ENCODE measurements at places on chromosomes 12 and 14.

GRCh38 chr12:43482311-43483085 is 69.5 kb downstream of the ADAMTS20 start:
- DNase-seq, result no peak

DNA sequence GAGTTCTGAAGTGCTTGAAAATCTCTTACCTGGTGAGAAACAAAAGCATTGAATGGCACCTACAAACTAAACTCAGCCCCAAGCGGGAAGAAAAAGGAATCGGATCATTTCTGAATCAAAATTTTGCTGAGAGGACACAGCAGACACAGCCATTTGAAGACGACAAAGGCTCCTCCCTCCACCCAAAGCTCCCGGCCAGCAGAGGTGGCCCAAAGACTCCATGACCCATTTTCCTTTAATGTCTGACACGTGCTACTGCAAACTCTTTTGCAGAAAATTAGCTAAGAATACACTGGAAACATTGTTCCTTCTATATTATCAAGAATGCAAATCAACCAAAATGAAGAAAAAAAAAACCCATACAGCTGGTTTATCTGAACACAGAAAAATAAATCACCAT is 85.9 kb upstream of the FOXN3 start:
- DNase-seq, result no peak

DNA sequence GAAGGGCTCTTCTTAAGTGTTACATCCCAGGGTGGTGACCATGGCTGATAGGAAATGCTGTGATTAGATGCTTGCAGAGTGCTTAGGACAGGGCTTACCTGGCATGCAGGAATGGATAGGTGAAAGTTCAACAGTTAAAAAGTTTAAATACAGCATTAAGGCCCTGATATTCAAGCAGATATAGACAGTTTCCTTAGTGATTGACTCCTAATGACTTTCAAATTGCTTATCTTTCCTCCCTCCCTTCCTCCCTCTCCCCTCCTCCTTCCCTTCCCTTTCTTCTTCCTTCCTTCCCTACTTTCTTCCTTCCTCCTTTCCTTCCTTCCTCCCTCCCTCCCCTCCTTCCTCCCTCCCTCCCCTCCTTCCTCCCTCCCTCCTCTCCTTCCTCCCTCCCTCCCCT is 244.6 kb upstream of the NOS1 start:
- DNase-seq, result no peak

GRCh38 chr14:83470959-83471695 is 1937.5 kb upstream of the SEL1L start:
- no peak for DNase-seq

- peak; percentile 40 for DNase-seq
Observed at GRCh38 chr14:40417777-40418401, 985.7 kb upstream of the FBXO33 start.

GRCh38 chr12:112162241-112162790 is 37.0 kb downstream of the TRAFD1 start:
- DNase-seq, result no peak

- no peak for DNase-seq
Observed at GRCh38 chr12:116465407-116465806, 93.8 kb upstream of the MAP1LC3B2 start.

DNA sequence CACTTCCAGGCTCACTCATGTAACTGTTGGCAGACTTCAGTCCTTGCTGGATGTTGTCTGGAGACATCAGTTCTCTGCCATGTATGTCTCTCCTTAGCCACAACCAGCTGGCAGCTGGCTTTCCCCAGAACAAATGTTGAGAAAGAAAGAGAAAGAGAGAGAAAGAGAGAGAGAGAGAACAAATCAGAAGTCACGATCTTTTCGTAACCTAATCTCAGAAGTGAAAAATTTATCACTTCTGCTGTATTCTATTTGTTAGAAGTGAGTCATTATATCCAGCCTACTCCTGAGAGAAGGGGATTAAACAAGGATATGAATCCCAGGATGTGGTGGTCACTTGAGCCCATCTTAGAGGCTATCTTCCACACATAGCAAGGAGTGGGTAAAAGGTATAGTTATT is 101.2 kb downstream of the BTG1 start:
- DNase-seq, result no peak

- DNase-seq, result no peak
Observed at GRCh38 chr12:26786865-26787514, 46.0 kb downstream of the ITPR2 start.

DNA sequence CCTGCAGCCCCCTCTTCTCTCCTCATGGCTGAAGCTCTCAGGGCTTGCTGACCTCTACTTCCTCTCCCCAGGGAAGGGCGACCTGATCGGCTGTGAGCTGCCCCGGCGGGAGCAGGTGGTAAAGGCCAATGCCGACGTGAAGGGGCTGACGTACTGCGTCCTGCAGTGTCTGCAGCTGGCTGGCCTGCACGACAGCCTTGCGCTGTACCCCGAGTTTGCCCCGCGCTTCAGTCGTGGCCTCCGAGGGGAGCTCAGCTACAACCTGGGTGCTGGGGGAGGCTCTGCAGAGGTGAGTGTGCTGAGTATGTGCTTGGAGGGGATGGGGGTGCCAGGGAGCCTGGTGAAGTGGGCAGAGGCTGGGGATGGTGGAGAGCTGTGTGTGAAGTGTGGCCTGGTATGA is 13.7 kb downstream of the MCRS1 start:
- DNase-seq, result no peak

DNA sequence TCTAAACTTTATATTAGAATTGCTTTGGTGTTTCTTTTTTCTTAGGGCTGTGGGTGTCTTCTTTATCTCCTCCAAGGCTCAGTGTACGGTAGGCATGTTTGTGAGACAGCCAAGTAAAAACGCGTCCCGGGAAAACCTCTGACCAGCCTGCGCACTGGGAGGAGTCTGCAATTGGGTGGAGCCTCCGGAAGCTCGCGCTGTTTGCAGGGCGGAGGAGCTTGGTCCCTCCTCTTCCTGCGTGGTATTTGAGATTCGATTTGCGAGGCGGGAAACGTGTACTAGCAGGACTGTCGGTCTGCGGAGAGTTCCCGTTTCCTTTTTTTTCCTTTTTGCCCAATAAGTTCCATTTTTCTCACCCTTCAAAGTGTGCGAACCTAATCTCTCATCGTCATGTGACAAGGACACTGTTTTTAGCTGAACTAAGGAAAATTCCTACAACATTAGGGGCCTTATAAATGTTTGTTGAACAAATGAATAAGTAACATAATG is 182.1 kb upstream of the OTX2 start:
- no peak for DNase-seq

- peak; percentile 86 for DNase-seq
Observed at GRCh38 chr12:10364815-10365622, 24.8 kb downstream of the KLRK1 start.

DNA sequence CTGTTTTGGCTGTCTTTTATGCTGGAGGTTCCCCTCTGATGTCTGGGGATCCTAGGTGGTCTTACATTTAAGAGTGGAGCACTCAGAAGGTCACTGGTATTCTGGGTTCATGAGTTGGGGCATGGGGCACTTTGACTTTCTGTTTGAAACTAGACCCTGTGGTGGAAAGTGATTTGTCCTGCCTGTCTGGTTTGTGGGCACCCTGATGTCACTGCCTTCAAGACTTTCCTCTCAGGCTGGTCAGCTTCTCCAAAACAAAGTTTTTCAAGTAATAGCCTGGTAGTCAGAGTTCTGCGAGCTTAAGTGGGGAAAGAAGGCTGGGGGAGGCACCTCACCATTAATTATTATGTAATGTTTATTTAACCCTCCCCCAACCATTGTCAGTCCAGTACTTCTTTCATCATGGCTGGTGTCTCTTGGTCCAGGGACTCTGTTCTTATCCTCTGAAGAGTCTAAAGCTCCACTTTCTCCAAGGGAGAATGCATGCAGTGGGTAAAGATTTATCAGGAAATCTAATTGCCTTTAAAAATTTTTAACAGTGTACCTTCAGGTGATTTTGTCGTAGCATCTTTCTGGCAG is 35.3 kb downstream of the ZC3H14 start:
- no peak for DNase-seq

GRCh38 chr12:113052326-113052725 is 4.2 kb upstream of the DTX1 start:
- DNase-seq, result no peak

GRCh38 chr12:128810182-128811127 is 13.3 kb downstream of the SLC15A4 start:
- no peak for DNase-seq

GRCh38 chr14:69493791-69494190 is 9.3 kb downstream of the PLEKHD1 start:
- no peak for DNase-seq
